ENCODE measurements at places on chromosomes 2 and 18.

DNA sequence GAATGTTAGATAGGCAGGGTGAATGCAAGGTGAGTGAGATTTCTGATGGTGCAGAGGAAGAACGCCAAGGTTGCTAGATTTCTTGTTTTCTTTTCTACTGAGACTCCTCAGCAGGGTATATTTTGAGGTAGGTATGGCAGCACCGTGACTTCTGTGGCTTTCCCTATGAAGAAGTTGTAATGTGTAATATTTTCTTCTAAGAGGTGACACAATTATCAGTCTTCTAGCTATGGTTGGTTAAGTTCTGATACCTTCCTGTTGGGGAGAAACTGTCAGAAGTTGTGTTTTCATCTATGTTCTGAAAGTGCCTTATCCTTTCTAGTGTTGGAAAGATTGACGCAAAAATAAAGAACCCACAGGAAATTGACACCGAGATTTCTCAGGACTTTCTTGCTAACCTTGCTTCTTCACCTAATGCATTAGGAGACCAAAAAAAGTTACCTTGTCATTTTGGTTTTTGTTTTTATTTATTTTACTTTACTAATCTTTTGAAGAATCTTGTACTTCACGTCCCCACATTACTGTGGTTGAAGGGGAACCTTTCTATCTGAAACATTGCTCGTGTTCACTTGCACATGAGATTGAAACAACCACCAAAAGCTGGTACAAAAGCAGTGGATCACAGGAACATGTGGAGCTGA is 11.9 kb downstream of the IL18R1 start:
- DNase-seq = no peak

- no peak for DNase-seq
Observed at GRCh38 chr2:62938126-62938525, 112.5 kb upstream of the OTX1 start.

GRCh38 chr2:36554531-36554930 is 43.4 kb downstream of the FEZ2 start:
- no peak for DNase-seq

DNA sequence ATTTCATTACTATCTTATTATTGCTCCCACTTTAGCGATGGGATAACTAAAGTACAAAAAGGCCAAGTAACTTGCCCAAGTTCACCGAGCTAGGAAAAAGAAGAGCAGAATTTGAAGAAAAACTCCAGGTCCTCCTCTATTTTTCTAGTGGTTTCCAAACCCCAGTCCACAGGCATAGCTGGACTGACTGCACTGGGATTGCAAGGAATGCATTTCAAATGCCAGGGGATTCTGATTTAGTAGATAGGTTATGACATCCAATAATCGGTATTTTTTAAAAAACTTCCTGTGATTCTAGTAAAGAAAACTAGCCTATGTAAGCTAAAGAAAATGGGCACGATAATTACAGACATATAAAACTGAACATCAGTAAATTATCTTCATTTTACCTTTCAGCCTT is 62.7 kb upstream of the GALNT5 start:
- DNase-seq = no peak

DNA sequence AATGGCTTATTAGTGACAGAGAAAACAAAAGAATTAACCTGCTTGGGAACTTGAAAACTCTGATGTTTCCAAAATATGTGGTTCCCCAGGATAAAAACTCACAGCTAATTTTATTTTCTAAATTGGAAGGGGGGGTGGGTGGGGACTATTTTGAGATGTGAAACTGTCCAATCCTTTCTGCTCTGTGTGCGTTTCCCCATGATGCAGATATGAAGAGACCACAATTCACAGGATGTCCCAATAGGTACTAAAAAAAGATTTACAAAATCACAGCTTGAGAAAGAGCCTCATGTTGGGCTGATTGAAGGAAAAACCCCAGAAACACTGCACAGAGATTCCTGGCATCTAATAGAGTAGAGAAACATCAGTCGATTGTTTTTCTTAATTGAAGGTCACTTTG is 273.2 kb downstream of the ARHGAP15 start:
- no peak for DNase-seq

DNA sequence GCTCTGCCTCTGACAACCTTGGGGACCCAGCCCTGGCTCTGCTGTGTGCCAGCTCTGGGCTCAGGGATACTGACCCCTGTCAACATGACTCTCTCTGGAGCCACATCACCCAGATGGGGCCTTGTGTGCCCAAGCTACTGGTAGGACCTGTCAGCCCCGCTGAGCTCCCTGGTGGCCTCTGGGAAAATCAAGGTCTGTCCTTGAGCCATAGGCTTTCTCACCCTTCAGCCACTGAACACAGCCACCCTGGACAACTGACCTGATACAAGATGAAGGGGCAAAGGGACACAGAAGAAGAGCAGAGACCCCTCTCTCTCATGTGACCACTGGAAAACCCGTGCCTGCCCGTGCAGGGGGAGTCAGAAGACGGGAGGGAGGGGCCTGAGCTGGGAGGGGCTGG is 7.8 kb downstream of the CCDC74A start:
- DNase-seq = no peak

DNA sequence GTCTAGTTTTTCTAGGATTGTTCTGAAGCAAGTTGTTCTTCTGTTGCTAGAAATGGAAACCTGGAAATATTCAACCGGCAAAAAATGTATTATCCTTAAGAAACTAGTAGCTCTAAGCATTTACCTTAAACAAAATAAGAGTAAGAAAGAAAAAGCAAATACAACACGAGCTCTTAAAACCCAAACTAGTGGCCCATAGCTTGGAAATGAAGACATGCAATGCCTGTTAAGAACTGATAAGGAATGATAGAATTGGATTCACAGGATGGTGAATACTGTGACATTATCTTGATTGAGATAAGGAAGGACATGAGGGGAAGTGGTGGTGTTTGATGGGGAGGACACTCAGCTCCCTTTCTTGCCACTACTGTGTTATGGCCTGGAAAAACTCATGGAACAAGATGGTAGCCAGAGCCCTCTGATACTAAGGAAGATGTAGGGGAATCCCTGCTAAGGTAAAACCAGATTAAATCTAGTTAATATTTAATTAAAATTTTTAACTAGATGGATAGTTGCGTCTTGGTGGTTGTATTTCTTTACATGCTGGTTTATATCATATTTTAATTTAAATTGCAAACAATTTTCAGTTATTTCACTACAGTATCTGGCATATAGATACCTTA is 193.8 kb downstream of the LPIN1 start:
- no peak for DNase-seq
